Vagina (tissue), 2 donors: ENCODE measurements at places on chromosomes 5 and 9. TPM values are rescaled to one million over a fixed set of nuclear protein-coding genes. Genes with fewer than 3 reads are reported as not detected.

The FLT4 gene
- total RNA-seq: 20.9 TPM

The FRRS1L gene
- total RNA-seq: 2.2 TPM

The TSSK1B gene
- total RNA-seq: 1.2 TPM

The GRXCR2 gene
- total RNA-seq: not detected

The LHX6 gene
- 8.1 TPM for total RNA-seq

The PDZD2 gene
- 42.7 TPM for total RNA-seq

The ADRB2 gene
- 43.2 TPM for total RNA-seq

The ZNF658 gene
- 2.7 TPM for total RNA-seq

The C5orf46 gene
- total RNA-seq: not detected

- no peak for DNase-seq
Observed at GRCh38 chr5:56310711-56311204, 77.6 kb upstream of the ANKRD55 start.

DNA sequence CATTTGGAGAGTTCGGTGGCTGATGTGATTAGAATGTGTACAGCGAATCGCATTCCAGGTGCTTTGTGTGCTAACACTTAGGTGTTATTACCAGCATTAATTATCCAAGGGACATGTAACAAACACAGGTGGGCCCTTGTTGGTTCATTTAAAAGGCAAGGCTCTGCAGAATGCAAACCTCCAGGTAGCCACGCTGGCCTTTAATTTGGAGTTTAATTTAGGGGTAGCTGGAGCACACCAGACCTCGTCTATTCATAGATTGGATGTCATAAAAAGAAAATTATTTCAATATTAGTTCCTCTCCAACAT is 191.1 kb downstream of the MAT2B start:
- DNase-seq: no peak

- DNase-seq: no peak
Observed at GRCh38 chr9:135326141-135326540, 153.4 kb upstream of the PPP1R26 start.

- DNase-seq: no peak
Observed at GRCh38 chr5:113336975-113337374, 97.8 kb downstream of the TSSK1B start.

DNA sequence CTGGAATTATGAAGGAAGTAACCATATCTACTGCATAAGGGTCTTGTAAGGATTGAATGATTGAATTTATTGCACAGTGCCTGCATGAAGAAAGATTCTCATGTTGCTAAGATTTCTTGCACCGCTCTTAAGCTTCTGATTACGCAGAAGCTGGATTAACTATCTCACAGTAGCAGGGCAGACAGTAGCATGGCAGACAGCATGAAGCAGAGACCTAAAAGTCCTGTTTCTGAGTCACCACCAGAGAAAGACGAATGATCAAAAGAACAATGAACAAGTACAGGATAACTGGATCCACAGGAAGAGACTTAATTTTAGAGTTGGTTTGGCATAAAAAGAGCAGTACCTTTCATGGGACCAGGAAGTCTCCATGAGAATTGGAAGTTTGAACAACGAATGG is 142.4 kb downstream of the MAPKAP1 start:
- DNase-seq: no peak

- no peak for DNase-seq
Observed at GRCh38 chr5:38697013-38697412, 140.6 kb upstream of the LIFR start.

DNA sequence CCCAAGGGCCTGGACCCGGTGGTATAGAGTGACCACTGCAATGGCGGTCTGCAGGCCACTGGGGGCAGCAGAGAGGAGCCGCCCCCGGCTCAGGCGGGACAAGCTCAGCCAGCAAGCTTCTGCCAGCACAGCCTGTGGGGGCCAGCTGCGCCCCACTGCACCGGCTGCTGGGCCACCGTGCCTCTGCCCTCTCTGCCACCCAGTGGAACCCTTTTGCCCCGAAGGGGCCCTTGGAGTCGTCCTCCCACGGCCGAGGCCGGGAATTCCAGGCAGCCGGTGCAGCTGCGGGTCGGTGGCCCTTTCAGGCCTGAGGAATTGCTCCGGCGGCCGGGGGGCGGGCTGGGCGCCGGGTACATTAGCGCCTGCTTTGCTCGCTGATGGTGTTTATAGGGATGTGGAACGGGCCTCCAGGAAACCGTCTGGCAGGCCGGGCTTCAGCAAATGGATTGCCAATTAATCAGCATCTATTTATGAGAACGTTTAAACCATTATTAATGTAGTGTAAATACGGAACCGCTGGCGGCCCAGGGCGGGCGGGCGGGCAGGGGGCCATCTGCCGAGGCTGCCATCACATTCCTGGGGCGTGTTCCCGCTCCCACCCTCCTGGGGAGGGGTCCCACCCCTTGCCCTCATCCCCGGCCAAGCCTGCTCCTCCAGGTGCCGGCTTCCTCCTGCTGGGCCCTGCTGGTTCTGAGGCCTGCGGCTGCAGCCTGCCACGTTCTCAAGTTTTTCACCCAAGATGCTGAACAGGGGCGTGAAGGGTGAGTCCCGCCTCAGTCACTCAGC is 127.4 kb downstream of the BARX1 start:
- no peak for DNase-seq

DNA sequence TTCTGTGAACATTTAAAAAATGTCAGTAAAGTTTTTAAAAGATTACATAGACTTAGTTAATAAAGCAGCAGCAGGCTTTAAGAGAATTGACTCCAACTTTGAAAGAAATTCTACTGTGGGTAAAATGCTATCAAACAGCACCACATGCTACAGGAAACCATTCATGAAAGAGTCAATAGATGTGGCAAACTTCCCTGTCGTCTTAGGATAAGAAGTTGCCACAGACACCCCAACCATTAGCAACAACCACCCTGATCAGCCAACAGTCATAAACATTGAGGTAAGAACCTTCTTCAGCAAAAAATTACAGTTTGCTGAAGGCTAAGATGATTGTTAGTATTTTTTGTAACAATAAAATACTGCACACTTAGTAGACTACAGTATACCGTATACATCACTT is 278.2 kb downstream of the CSNK1G3 start:
- no peak for DNase-seq

DNA sequence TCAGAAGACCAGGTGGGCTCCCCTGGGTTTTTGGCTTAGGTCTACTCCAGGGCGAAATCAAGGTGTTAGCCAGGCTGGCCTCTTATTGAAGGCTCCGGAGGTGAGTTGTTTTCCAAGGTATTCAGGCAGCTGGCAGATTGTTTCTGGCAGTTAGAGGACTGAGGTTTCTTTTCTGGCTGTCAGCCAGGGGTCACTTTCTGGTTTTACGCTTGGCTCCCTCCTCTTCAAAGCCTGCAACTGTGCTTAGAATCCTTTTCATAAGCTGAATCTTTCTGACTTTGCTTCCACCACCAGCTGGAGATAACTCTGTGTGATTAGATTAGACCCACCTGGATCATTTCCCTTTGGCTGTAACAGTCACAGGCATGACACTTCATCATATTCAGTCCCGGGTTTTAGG is 24.6 kb downstream of the RFK start:
- no peak for DNase-seq

DNA sequence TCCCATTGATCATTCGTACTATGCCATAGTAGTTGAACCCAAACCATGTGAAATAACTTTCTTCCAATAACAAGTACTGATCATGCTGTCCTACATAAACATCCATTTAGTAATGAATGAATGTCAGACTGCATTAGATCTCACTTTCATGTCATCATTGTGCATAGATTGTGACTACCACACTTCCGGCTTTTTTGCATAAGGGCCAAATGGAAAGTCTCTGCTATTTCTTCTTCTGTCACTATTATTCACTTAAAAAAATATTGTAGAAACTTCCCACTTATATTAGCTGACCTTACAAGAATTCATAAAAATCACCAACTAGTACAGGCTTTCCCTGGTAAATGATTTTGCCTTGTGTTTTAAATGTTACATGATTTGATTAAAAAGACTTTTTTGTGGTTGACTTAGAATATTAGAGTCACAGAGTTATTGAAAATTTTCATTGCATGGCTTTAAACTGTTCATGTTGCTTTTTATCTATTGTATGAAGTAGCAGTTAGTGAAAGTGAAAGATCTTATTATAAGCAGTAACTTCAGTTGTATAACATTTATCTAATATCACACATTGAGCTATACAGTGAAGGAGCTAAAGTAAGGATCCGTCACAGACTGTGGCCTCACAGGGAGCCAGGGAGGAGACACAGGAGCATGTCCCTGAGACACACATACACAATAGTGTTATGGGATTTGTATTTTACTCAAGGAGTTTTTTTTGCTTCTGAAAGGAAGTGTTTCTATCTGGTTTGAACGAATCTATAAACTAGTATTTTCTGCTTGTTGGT is 33.9 kb downstream of the LMNB1 start:
- no peak for DNase-seq

GRCh38 chr5:181149806-181150733 is 2.7 kb downstream of the OR2V2 start:
- no peak for DNase-seq

GRCh38 chr5:90037646-90038045 is 371.9 kb downstream of the CETN3 start:
- DNase-seq: no peak

- no peak for DNase-seq
Observed at GRCh38 chr9:91354881-91355280, 6.8 kb downstream of the AUH start.

DNA sequence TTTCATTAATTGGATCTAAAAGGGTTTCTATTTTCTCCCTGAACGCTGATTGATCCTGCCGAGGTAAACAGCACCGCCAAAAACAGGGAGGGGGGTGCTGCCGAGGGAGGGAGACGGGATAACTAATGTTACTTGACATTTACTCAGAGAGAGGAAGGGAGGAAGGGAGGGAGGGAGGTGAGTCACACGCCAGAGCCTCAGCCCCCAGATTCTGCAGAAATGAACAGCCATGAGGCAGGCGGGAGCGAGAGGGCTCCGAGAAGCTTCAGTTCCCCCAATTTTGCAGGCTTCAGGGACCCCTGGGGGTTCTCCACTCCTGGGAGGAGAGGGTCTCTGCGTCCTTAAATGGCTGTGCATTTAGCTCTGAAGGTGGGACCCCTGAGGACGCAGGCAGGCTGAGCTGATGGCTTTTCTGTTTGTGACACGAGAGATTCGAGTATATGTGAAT is 59.1 kb upstream of the IER5L start:
- no peak for DNase-seq

- DNase-seq: peak; percentile 44
Observed at GRCh38 chr9:95644377-95644776, 127.6 kb upstream of the PTCH1 start.

GRCh38 chr5:3324421-3325101 is 271.1 kb upstream of the IRX1 start:
- no peak for DNase-seq

DNA sequence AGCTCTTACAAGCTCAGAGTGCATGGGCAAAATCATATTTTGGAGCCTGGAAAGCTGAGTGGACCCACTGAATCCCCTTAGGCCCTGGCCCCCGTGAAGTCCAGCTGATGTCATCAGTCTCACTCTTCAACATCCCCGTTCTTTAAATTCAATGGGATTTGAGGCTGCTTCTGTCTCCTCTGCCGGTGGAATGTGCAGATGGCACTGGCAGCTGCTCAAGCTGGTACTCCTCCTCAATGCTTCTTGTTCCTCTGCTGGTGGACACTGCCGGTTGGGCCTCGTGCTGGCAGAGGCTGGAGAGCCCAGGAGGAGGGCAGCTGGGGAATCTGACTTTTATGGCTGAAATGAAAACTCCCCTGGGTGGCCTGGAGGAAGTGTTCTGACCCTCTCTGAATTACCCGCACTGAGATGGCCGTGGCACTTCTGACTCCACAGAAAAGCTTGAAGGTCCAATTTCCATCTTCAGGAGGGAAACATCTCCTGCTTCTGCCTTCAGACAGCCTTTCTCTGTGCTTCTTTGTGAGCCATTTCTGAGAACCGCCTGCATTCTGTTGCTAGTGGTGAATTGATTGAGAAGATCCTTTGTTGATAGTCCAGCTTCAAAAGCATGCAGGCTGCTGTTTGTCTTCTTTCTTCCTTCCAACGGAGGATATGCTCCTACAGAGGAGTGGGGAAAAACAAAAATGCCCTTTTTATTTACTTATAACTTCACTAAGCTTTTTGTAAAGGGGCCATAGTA is 298.9 kb downstream of the TMEM38B start:
- no peak for DNase-seq

- DNase-seq: no peak
Observed at GRCh38 chr9:122360891-122361290, 9.9 kb upstream of the PTGS1 start.

DNA sequence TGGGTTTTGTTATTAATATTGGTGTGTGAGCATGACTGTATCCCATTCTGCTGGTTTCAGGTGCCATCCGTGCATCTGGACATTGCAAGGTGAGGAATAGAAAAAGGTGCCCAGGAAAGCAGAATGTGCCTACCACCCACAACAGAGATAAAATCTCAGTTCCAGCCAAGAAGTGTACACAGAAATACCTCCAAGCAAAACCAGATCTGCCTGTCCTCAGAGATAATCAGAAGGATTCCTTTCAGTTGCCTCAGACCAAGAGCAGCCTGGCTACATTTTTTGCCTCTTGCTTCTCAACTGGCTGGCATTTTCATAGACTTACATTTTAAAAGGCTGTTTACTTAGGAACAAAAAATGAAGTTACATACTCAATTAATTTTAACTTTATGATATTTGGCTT is 12.1 kb upstream of the ABLIM3 start:
- no peak for DNase-seq

DNA sequence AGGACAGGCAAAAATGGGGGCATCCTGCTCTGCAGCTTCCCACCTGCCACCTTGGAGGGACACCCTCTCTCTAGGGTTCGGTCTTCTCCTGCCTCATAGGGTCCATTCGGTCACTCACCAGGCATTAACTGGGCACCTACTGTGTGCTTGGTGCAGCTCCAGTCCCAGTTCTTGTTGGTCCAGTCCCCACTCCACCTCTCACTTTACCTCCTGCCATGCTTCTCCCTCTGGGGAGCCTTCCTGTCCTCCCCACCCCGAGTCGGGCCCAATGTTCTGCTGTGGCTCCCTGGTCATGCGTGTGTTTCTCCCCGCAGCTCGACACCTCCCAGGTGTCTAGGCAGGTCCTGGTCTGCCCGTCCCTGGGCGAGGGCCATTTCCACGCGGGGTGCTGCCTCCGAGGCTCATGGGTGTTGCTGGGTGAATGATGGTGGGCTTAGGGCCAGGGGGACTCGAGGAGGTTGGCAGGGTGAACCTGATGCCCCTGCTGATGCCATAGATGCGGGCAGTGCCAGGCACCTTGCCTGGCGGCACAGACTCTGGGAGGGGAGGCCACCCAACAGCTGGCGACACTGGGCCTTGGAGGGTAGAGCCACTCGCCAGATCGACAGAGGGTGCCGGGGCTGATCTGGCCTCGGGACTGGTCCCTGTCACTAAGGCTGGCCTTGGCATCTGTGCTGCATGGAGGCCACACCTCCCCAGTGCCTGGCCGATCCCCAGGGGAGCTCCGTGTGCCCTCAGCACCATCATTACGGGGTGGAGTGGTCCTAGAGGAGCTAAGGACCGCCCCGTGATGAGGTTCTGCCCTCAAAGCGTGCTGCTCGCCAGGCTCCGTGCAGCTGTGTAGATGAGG is 66.0 kb upstream of the RNU6ATAC start:
- DNase-seq: no peak

- no peak for DNase-seq
Observed at GRCh38 chr5:14753947-14754346, 89.4 kb downstream of the OTULIN start.
